DMS79 treated with DMSO at 0.1 percent for 48 hours (cell line): ENCODE measurements at places on chromosomes 6 and 20.

GRCh38 chr6:157488058-157488457 lies 107.1 kb downstream of the ZDHHC14 start:
- no peak for DNase-seq

GRCh38 chr6:105320765-105321164 lies 82.1 kb downstream of the PREP start:
- DNase-seq = peak; percentile 46

GRCh38 chr6:115004982-115005381 lies 662.2 kb upstream of the HS3ST5 start:
- no peak for DNase-seq

GRCh38 chr6:57252975-57253374 lies 30.9 kb upstream of the RAB23 start:
- DNase-seq = no peak

DNA sequence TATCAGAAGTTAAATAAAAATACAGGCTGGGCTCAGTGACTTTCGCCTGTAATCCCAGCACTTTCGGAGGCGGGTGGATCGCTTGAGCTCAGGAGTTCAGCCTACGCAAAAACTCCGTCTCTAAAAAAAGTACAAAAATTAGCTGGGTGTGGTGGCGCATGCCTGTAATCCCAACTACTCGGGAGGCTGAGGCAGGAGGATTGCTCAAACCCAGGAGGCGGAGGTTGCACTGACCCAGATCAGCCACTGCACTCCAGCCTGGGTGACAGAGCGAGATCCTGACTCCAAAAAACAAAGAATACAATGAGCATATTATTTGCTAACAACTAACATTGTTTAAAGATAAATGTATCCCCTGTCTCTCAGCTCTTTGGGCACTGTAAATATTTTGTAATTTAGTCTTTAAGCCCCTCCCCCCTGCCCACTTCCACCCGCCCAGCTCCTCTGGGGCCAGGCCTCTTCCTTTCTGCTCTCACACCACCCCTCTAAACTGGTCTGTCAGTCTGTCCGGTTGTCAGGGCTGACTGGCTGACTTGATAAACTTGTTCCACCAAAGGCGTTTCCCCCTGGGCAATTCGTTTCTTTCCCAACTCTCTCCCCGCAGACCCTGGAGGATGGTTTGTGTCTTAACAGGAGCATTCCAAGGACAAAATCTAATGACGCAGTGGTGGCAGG lies 62.4 kb upstream of the QKI start:
- no peak for DNase-seq

DNA sequence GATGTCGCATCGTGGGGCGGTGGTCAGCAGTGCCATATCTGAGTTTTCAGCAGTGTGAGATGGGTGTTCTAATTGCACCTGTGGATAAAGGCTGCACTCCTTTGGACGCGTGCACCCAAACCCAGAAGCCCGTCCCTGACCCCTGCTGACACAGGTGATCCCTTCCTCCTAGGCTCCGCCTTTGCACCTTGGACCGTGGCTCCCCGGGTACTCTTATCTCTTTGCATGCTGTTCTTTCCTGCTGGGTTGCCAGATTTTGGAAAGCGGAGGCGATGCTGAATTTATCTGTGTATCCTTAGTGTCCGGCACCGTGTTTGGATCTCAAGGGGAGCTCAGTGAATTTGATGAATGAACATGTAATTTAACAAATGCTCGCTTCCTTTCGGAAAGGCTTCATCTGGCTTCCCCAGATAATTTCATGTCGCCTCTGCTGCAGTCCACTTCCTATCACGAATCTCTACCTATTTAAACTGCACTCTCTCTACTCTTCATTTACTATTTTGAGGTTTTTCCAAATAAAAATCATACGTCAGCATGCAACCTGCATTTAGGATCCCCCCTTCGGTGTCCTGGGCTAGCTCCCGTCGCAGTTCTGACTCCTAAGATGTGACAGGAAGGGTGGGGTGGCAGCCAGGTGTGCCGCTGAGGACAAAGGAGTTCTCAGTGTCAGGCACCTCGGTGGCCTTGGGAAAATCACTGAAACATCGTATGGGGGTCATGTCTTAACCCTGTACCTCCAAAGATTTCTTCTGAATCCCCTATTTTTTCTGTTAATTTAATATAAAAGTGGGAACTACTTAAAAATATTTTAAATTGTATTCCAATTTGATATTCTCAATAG lies 753 bp upstream of the PERP start:
- peak; percentile 95 for DNase-seq

- DNase-seq = no peak
Measured at GRCh38 chr6:157461000-157461915, 80.3 kb downstream of the ZDHHC14 start.

DNA sequence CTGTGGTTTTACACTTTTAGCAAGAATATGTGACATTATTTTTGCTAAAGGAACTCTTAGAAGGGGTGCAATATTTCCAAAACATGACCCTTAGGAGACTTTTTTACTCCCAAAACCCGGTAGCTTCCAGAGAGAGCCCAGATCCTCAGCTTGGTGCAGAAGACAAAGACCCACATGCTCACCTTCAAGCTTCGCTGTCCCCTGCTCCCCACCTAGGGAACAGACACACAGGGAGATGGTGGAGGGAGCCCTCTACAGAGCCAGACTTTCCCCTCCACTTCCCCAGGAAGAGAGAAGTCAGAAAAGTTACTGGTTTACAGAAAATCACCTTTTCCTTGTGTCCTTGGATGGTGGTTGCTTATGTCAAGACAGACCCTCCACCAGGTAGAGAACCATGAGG lies 5.0 kb downstream of the CST4 start:
- DNase-seq = no peak

DNA sequence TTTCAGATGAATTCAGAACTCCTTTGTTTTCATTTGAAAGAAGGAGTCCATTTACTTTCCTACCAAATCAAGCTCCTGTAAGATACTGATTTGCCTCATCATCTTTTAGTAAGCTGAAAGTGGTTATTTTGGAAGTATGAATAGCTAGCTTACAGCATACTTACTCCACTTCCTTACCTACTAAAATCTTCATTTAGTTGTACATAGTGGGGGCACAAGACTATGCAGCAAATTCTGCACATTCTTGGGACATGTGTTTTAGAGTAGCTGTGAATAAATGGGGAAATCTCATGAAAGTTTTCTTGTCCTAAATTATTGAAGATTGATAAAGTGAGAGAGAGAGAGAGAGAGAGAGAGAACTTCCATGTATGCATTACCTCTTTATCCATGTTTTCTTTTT lies 256.3 kb downstream of the OGFRL1 start:
- DNase-seq = no peak

DNA sequence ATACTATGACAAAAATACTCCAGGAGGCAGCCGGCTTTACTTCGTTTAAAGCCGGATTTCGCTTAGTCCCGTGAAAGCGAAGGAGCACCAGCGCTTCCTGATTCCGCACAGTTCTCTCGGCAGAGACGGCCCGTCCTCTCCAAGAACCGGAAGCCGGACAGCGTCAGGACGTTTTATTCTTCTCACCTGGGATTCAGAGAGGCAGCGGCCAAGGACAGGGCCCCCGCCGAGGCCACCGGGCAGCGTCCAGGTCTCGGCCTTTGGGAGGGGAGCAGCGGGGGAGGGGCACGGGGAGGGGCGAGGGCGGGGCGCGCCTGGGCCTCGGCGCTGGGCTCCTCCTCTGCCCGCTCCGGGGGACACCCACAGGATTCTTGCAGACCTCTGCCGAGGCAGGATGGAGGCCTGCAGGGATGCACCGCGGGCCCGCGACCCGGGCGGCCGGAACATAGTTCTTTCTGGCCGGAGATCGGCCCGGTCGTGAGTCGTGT lies 2.8 kb upstream of the DIDO1 start:
- DNase-seq = no peak

GRCh38 chr6:125231574-125232343 lies 70.0 kb downstream of the HDDC2 start:
- DNase-seq = no peak

DNA sequence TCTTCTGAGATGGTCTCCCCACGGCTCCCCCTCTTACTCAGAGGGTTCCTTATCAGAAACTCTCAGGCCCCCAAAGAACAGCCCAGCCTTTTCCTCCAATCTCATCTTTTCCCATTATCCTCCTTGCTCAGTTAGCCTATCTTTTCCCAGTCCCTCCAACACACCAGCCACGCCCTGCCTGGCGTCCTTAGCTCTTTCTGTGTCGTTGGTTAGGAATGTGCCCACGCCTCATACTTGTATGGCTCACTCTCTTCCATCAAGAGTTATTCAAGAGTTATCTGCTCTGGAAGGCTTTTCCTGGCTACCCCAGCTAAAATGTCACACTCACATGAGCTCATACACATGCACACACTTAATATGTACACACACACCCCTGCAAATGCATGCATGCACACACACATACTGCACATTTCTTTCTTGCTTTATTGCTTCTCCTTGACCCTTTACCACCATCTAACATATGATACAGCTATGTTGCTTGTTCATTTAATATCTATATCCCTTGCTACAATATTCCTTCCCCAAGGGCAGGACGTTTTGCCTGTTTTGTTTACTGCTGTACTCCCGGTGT lies 37.6 kb downstream of the SLC2A10 start:
- DNase-seq = no peak

- DNase-seq = no peak
Measured at GRCh38 chr20:44993343-44993742, 27.0 kb downstream of the STK4 start.

GRCh38 chr6:6758915-6759654 lies 170.6 kb downstream of the LY86 start:
- peak; percentile 44 for DNase-seq

DNA sequence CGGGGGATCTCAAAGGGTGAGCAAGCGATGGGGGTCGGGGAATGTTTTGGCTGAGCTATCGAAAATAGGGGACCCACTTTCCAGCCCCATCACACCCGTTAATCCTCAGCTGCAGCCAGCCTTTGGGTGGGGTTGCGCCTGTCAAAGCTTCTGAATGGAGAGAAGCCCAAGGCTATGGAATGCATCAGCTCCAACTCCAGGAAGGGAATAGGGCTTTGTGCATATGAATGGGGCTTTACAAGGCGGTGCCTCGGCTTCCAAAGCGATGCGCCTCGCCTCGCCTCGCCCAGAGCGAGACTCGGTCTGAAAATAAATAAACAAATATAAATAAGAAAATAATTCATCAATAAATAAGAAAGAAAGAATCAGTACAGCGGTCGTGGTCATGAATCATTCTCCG lies 751.4 kb upstream of the DEFB115 start:
- no peak for DNase-seq

DNA sequence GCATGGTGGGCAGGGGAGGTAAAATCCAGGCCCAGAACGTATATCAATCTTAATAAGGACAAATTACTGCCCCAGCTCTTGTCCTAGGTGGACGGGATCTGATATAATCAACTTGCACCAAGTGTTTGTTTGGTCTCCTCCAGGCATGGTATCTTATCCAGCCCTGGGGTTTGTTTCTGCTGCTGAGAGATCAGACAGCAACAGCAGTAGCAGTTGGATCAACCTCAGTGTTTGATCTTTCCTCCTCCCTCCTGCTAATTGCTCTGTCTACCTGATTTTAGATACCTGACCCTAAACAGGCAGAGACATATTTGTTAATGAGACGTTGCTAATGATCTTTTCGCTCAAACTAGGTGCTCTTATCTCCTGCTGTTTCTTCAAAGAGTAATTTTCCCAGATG lies 100.4 kb upstream of the BACH2 start:
- no peak for DNase-seq

- DNase-seq = no peak
Measured at GRCh38 chr6:105728995-105729394, 326.1 kb upstream of the PREP start.

- peak; percentile 12 for DNase-seq
Measured at GRCh38 chr6:16228709-16229665, 9.4 kb upstream of the GMPR start.

DNA sequence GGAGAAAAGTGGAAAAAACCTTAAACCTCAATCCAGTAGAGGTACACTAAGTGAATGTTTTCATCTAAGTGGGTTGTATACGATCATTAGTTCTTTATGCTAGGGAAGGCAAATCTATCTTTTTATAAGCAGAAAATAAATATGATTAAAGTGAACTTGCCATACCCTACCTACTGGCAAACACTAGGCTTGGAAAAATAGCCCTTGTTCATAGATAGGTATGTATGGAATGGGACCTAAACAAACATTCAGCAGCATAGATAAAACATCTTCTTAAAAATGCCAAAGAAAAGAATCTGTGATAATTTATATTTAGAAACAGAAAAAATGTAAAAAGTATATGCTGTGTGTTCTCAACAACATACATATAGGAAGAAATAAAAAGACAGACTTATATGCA lies 18.8 kb downstream of the REV3L start:
- DNase-seq = no peak

GRCh38 chr6:109477725-109478124 lies 5.3 kb downstream of the ZBTB24 start:
- no peak for DNase-seq

DNA sequence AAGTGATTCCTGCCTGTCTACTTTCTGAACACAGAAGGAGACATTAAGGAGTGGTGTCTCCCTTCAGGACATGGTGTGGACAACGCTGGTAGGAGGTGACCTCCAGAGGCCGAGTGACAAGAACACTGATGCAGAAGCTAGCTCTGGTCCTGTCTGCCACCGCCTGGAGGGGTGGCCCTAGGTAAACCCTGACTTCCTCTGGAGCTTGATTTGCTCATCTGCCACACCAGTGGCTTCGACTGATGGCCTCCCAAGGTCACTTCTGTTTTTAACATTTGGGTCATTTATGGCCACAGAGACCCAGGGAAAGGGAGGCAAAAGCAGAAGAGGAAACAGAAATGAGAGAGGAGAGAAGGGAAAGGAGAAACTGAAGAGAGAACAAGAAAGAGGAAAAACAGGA lies 49.4 kb upstream of the SLC22A23 start:
- DNase-seq = no peak

- DNase-seq = no peak
Measured at GRCh38 chr20:57843941-57844625, 134.3 kb upstream of the PMEPA1 start.

DNA sequence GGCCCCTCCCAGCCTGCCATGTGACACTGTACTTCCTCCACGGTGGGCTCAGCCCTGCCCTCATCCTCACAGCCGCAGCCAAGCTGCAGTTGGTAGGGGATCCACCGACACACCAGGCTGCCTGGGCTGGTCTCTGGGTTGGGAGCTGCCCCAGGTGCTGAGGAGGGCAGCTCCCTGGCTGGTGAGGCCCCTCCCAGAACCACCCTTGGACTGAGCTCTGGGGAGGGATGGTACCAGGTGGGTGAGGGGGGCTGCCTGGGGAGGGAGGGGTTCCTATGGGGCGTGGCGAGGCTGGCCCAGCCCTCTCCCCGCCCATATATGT lies 185 bp upstream of the TNFRSF6B start:
- no peak for DNase-seq

- DNase-seq = no peak
Measured at GRCh38 chr6:96236471-96236870, 220.7 kb downstream of the FUT9 start.

DNA sequence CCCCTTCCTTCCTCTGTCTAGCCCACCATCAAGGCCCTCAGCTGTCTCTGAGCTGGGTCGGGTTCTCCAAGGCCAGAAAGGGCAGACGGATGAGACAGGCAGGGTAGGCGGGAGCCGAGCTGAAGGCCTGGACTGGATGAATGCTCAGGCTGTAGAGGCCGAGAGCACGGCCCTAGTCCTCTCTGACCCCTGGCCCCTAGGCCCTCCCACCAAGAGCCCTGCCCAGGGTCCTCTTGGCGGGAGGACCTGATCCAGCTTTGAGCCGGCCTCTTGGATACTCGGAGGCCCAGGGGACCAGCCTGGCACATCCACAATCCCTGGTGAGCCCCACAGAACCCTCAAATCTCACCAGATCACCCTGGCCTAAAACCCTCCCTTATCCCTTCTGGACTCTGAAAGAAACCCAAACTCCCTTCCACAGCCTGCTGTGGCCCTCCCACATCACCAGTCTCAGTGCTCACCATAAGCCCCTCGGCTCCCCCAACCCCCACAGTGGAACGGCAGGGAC lies 8.2 kb downstream of the ADISSP start:
- DNase-seq = no peak
